Left lung (tissue), 14 donors: ENCODE measurements at places on chromosomes 16 and 17.

GRCh38 chr17:45650561-45650960 is 133.6 kb upstream of the CRHR1 start:
- no peak for DNase-seq

- DNase-seq, result no peak
These were observed 18.3 kb upstream of the NUDT16L1 start for GRCh38 chr16:4674926-4675530.

DNA sequence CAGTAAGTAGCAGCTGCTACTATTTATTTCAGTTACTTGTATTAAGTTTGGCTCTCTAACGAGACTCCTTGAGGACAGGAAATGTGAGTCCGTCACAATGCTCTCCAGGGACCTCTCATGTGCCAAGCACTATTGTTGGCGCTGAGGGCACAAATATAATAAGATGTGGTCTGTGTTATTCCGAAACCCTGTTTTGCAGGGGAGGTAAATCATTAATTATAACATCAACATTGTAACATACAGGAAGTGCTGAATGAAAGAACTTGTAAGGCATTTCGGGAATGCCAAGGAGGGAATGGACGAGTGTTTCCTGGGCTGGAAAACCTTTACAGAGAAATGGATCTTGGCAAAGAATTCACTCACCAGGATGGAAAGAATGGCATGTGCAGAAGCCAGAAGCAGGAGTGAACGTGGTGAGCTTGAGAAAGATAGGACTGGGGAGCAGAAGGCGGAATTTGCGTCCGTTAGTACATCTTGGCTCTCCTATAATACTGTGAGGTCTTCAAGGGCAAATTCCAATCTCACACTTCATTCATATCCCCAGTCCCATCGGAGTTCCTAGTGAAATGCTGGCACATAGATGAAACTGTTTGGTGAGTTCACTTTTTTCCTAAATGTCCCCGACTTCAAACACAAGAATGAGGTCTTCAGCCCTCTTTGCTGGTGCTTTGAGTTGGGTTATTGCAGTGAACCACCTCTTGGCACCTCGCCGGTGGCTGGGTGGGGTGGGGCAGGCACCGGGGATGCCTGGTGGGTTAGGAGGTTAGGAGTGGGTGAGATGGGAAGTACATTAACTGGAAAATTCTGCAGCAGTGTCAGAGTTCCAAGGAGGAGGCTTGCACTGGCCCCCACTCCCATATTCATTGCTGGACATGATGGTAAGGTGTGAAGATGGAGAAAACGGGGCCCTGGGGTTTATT is 11.5 kb downstream of the TAC4 start:
- DNase-seq, result no peak

GRCh38 chr17:78781893-78782304 is at the start of gene CYTH1:
Gene CYTH1 (minus strand): TSS chr17:78782273. CDS start chr17:78782223, 50 bp downstream.
- no peak for DNase-seq

DNA sequence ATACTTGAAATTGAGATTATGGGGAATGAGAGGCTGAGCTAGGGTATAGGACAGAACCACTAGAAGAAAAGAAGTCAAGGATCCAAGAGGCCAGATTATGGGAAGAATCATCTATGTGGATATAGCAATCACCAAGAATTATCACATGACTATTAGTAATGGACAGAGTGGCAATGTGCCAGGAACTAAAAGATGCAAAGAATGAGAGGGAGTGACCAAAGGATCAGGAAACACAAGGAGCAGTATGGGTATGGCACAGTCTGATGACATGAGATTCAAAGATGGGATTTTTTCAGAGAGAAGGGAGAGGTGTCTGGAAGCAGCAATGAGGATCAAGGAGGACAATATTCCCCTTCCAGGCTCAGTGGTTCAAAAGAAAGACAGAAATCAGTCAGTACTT is 212.2 kb downstream of the AATF start:
- no peak for DNase-seq

GRCh38 chr17:65941356-65941899 is 250.5 kb downstream of the CEP112 start:
- DNase-seq, result peak; percentile 4

DNA sequence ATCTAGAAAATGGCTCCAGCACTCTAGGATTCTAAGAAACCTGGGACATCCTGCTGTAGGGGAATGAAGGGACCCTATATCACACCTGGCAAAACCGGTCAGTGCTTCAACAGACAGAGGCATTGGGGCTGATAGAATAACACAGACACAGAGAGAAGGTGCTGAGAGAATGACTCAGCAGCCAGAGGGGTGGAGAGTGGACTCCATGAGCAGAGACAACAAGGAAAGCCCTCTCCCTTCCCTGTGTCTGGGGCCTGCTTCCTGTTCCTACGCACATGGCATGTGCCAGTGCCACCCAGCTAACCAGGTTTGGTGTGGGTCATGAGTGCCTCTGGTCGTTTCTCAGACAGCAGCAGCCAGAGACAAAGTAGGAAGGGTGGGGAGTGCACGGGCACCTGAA is 140.3 kb downstream of the CCT6B start:
- no peak for DNase-seq

DNA sequence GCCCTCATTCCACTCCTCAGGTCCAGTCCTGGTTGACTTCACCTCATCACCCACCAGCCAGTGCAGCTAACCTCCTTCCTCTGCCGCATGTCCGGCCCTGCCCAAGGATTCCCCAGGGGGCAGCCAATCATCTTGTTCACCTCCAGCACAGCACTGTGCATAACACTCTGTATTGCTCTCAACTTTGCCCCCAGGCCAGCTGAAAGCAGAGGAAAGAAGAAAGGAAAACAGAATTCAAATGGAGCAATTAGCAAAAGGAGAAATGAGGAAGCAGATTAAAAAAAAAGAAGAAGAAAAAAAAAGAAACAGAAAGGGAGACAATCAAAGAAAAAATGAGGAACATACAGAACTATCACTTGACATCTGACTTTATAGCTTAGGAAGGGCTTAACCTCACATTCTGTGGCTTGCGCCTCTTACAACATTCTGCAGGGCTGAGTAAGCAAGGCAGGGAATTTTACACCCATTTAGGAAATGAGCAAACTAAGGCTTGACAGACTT is 26.1 kb downstream of the GAS7 start:
- peak; percentile 53 for DNase-seq

GRCh38 chr17:73847952-73848351 is 203.7 kb upstream of the SDK2 start:
- no peak for DNase-seq

DNA sequence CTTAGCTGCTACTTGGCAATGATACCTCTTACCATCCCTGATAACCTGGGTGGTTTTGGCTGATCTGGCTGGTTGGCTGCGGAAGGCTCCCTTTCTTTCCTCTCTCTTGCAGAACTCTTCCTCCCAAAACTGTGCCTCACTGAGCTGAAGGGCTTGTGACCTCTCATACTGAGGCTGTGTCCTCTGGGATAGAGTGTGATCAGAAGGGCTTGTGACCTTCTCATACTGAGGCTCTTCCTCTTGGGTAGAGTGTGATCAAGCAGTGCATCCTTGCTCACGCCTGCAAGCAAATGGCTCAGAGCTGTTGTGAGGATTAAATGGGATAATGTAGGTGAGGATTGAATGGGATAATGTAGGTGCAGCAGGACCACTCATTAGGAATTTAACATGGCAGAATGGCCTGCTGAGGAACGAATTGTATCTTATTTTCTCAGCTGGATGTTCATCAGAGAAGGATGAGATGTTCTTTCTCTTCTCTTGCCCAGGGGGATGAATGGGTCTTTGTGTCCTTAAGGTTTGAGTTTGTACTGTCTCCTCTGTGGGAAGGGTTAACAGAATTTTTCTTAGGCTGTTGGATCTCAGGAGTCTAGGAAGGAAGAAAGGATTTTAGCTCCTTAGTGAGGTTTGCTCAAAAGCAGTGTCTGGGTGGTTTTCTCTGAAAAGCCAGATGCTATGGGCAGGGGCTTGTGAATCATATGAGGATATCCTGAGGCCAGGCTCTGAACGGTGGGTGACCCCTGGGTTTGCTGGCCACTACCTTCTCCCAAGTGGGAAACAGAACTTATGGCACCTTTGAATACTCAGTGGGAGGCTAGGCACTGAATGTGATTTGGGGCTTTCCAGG is 130.0 kb upstream of the HS3ST2 start:
- no peak for DNase-seq
